ENCODE measurements at places on chromosomes 5 and 9. TPM values are rescaled to one million over a fixed set of nuclear protein-coding genes. Genes with fewer than 3 reads are reported as not detected.

GRCh38 chr5:65141493-65141892 lies 340.2 kb downstream of the ADAMTS6 start:
- no peak for DNase-seq

Gene ECM2
- 46.1 TPM for total RNA-seq

GRCh38 chr9:120434532-120434931 lies 145.4 kb downstream of the CDK5RAP2 start:
- peak; percentile 89 for DNase-seq

DNA sequence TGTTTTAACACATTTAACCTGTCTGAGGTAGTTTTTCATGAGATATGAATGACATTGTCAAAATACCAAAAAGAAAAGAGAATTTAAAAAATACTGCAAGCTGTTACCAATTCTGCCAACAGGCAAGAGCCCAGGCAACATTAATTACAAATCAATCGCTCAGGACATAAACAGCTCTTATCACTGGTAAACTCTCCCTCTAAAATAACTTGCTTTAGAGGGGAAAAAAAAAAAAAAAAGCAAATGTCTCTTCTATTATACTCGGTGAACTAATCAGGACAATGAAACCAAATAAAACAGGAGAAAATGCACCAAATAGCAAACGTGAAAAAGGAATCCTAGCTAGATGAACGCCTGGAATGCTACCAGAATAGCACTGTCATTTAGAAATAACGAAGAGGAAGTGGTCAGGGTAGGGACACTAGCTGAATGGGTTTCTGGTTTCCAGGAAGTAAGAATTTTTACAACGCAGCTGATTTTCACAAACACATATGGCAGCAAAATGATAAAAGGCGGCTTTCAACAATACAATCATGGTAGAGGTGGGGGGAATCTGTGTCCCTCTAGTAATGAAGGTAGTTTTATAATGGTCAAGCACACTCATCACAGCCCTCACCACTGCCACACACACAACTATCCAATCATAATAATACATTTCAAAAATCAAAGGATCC lies 94.9 kb downstream of the DENND1A start:
- DNase-seq: no peak

Gene SNX30
- total RNA-seq: 8.6 TPM

Gene CPLANE1
- 23.2 TPM for total RNA-seq

DNA sequence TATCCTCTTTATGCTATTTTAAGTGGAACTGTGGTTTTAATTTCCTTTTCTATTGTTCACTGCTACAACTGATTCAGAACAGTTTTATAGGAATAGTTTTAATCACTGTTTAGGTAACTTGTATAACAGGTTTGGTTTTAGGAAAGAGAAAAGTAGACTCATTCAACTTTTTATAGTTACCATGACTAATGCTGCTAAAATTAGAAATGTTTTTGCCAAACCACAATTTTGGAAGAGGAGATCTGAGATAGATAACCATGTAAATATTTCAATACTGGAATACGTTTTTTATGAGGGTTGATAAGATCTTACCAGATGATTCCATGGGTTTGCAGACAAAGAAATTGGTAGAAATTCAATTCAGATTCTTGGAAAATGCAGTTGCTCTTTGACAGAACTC lies 404.6 kb upstream of the ARRDC3 start:
- DNase-seq: no peak

GRCh38 chr5:68369023-68369359 lies 153.4 kb downstream of the PIK3R1 start:
- no peak for DNase-seq

GRCh38 chr5:174971210-174971609 lies 246.8 kb downstream of the MSX2 start:
- no peak for DNase-seq

Gene PLPPR1
- not detected for total RNA-seq

Gene AMBP
- total RNA-seq: not detected

Gene EIF4EBP3
- total RNA-seq: 8.5 TPM

Gene FBLL1
- total RNA-seq: 0.24 TPM

- DNase-seq: no peak
Observed at GRCh38 chr9:34463098-34463900, 4.7 kb downstream of the DNAI1 start.

Gene IARS1
- 87.1 TPM for total RNA-seq

- DNase-seq: no peak
Observed at GRCh38 chr5:24265306-24265705, 379.5 kb downstream of the CDH10 start.

Gene SFXN1
- 21.7 TPM for total RNA-seq

GRCh38 chr9:69981686-69982445 lies 61.8 kb upstream of the MAMDC2 start:
- DNase-seq: no peak

- DNase-seq: no peak
Observed at GRCh38 chr9:109039539-109039938, 26.2 kb upstream of the CTNNAL1 start.

GRCh38 chr5:8908055-8908683 lies 637.7 kb downstream of the SEMA5A start:
- DNase-seq: no peak

- DNase-seq: no peak
Observed at GRCh38 chr5:13278148-13278547, 666.3 kb downstream of the DNAH5 start.

Gene CD274
- total RNA-seq: 3.5 TPM

Gene SLC1A1
- total RNA-seq: 4.2 TPM

Gene CCDC187
- not detected for total RNA-seq

GRCh38 chr5:10445352-10445751 lies 3.7 kb downstream of the ROPN1L start:
- no peak for DNase-seq

- DNase-seq: no peak
Observed at GRCh38 chr5:168171901-168172759, 119.3 kb upstream of the WWC1 start.

- DNase-seq: peak; percentile 95
Observed at GRCh38 chr5:177495243-177496060, 2.0 kb downstream of the PDLIM7 start.

DNA sequence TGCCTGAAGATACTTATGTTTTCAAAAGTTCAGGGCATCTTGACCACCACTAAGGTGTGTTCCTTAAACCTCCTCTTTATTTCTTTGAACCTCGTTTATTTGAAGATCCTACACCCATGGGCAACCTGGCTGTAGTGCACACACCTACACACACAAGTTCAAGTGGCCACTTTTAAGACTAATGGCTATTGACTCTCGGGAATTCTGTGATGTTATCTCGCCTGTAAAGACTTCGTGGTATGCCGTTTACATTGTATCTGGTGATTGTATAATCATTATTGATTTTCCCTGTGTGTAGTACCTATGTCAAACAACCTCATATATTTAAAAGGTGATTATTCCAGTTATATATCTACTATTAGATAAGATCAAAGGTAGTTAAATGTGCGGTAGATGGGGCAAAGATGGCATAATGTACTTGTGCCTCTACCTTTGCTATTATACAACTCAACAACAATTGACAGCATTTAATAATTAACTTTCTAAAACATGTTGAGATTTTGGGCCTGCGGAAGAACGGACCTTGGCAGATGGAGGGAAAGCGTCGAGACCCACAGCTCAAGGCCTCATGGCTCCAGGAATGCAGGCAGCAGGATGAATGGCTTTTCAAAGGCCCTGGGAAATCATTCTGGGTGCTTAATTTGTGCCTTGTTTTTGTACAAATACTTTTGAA lies 51.4 kb upstream of the IRX2 start:
- no peak for DNase-seq

DNA sequence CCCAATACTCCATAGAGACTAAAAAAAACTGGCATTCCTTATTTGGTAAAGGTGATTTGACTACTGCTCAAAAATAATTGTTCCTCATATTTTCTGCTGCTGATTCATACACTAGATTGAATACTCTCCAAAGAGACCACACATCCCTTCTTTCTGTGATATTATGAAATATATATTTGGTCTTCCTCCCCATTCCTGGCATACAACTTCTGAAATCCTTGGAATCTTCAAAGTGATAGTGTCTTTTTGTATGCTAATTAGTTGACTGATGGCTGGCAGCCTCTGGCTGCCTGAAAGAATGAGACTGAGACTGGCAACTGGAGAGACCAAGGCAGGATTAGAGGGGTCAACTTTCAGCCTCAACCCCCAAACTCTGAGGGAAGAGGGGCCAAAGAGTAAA lies 348.0 kb upstream of the RFX3 start:
- no peak for DNase-seq

Gene SETX
- 45.2 TPM for total RNA-seq

DNA sequence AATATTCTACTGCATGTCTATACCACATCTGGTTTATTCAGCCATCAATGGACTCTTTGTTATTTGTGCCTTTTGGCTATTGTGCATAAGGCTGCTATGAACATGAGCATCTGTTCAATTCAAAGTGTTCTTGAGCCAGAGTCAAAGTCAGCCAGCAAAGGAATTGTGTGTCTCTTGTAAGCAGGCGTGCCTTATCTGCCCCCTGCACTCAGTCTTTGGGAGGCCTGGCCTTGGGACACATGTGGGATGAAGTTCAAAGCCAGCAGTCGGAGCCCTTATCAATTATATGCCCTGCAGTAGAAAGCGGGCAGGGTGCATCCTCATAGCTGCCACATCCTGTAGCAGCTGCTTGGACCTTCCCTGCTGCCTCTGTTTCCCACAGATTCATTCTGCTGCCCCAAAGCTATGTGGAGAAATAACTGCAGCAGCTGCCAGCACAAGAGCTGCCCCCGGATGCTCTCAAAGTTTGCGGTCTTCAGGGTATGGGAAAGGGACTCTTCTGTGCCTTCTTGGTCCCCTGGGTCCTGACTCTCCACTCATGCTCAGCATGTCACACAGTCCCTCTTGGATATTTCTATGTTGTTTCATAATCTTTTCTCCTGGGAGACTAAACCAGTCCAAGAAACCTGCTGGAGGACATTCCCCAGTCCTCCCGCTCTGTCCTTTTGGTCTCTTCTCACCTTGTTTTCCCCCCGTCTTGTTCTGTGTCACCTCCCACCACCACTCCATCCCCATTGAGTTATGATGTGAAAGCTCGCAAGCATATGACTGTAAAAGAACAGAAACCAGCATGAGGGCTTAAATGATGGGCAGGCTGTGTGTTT lies 35.9 kb downstream of the STOM start:
- no peak for DNase-seq

DNA sequence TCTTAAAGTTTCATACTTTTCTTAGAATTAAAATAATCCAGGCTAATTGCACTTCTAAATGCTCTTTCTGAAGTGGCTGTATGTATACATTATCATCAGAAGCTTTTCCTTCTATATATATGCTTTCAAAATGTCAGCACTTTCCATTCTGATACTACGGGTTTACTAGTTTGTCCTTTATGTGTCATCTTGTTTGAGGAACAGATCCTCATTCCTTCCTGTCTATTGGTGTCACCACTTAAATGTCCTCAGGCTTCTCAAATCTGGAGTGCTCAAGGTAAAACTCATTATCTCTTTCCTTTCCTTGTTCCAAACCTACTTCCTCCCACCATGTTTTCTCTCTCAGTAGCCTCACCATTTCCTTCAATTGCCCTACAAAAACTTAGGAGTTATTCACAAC lies 236.3 kb downstream of the CSNK1G3 start:
- no peak for DNase-seq

Gene ANKRD31
- 0.42 TPM for total RNA-seq

- DNase-seq: no peak
Observed at GRCh38 chr5:136038635-136039034, 9.8 kb downstream of the TGFBI start.

DNA sequence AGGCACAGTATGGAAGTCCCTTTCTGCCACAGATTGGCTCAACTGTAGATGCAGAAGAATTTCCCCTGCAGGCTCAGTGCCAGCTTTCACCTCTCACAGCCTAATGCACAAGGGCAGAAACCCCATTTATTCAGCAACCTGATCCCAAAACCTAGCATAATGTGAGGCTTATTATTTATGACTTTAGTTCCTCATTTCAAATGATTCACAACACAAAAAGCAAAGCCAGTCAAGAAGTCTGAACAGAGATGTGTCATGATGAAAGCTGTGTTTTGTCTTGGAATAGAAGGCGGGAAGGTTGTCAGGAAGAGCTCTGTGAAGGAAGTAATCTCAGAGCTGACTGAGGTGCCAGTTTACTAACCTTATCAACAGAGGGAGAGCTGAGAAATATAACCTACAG lies 369.7 kb downstream of the LRRC70 start:
- no peak for DNase-seq

DNA sequence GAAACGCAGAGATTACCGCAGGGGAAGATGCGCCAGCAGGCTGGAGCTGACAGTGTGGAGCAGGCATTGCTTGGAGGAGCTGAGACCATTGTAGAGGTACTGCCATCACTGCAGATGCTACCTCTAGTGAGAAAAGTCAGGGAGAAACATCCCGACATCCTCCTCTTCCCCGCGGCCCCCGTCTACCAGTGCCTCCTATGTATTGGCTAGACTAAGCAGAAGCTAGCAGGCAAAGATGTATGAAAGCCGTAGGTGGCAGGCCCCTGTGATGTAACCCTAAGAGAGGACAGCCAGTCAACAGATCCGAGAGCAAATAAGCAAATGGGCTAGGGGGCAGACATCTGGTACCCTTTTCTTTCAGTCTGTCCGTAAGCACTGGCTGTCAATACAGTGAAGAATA lies 115.5 kb upstream of the ACTBL2 start:
- peak; percentile 80 for DNase-seq

DNA sequence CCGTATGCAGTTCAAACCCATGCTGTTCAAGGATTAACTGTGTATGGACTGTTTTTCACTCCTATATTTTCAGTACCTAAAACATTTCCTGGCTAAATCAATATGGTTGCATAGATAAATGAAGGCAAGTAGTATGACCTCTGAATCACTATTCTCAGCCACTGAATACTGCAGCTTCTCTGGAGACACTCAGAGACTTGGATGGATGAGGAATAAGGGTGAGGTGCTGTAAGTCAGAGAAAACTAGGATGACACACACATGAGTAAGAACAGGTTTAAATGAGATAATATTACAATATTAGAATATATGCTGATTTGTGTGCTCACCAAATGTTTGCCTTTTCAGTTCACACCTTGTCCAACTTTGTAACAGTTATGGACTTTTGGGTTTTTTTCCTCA lies 26.0 kb upstream of the ANXA1 start:
- no peak for DNase-seq

DNA sequence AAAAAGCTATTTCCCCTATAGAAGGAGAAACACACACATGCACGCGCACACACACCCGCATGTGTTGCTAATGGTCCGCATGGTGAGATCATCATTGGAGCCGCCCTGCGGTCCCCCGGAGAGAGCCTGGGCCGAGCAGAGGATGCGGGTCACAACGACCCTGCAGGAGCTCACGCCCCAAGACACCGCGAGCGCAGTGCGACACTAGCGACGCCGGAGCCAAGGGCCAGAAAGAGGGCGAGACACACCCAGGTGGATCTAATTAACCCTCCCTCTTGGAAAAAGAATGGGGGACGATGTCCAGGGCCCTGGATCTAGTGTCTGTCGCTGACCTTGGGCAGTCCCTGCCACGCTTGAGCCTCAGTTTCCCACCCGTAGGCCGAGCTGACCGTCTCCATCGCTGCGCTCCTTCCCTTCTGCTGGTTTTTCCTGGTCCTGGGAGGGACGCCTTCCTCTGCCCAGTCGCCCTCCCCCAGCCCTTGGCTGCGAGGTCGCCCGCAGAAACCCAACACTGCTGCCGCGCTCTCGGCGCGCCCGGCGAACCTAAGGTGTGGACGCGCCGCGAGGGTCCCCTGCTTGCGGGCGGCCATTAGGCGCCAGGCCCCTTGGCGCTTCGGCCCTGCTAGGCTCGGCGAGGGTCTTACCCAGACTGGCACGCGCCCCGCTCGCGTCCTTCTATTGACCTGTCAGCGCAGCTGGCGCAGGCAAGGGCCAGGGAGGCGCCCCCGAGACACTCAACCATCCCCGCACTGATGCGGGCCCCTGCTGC lies 47.5 kb upstream of the RNF20 start:
- peak; percentile 79 for DNase-seq

- DNase-seq: no peak
Observed at GRCh38 chr5:142474431-142475094, 149.7 kb upstream of the SPRY4 start.

Gene GPR151
- total RNA-seq: not detected
